ENCODE measurements at places on chromosomes 2 and 18. TPM values are rescaled to one million over a fixed set of nuclear protein-coding genes. Genes with fewer than 3 reads are reported as not detected.

The LRATD1 gene
- total RNA-seq, result 2.0 TPM

The COA5 gene
- 18.1 TPM for total RNA-seq

- DNase-seq, result no peak
Observed at GRCh38 chr2:65500310-65501040, 68.1 kb upstream of the SPRED2 start.

- DNase-seq, result no peak
Observed at GRCh38 chr2:69001879-69002278, 11.1 kb upstream of the ANTXR1 start.

DNA sequence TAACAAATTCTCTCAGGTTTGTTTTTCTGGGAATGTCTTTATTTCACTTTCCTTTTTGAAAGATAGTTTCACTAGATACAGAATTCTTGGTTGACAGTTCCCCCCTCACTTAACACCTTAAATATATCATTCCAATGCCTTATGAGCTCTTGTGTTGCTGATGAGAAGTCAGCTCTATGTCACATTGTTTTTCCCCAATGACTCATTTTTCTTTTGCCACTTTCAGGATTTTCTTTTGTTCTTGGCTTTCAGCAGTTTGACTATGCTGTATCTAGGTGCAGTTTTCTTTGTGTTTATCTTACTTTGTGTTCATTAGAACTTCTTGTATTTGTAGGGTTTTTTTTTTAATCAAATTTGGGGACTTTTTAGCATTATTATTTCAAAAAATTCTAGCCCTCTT lies 5.6 kb upstream of the RALBP1 start:
- no peak for DNase-seq

- DNase-seq, result peak; percentile 62
Observed at GRCh38 chr2:85133751-85134254, 611 bp downstream of the TCF7L1 start.

- no peak for DNase-seq
Observed at GRCh38 chr18:27411013-27411412, 225.9 kb upstream of the CHST9 start.

Data from aorta (tissue), 5 donors.